Kasumi-1 (cell line): ENCODE measurements at places on chromosomes 6 and 20.

- DNase-seq, result no peak
Observed at GRCh38 chr20:57615445-57615811, 4.8 kb downstream of the ZBP1 start.

DNA sequence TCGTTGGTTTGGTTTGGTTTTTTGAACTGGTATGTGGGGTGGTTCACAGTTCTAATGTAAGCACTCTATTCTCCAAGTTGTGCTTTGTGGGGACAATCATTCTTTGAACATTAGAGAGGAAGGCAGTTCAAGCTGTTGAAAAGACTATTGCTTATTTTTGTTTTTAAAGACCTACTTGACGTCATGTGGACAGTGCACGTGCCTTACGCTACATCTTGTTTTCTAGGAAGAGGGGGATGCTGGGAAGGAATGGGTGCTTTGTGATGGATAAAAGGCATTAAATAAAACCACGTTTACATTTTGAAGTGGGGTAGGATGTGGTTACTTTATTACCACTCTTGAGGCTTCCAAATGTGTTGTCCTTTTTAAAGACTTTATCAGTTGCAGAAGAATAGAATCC is 168.0 kb downstream of the ZMYND8 start:
- no peak for DNase-seq

DNA sequence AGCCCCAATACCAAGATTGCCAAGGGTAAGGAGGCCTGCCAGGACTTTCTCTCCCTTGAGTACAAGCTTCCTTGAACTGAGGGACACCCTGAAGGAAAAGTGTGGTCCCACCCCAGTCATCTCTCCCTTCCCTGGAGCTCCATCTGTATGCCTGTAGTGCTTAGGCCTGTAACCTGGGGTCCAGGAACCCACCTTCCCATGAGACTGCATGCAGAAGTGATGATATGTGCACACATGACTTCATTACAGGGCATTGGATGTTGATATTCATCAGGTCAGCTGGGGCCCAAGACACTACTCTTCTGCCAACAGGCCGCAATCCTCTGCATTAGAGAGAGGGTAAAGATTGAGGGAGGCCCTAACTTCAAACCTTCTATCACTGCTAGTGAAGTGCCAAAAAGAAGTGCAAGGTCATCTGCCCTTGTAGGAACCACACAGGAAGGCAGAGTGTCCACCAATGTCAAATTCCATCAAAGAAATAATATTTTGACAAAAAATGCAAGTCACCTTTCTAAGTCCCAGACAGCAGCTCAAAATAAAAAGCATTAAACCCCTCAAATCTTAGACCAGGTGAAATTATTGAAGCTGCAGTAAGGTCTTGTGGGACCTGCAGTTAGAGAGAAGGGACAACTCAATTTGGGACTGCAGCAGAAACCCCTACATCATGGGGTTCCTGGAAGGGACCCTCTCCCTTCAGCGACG is 5.1 kb downstream of the HLA-F start:
- DNase-seq, result no peak

DNA sequence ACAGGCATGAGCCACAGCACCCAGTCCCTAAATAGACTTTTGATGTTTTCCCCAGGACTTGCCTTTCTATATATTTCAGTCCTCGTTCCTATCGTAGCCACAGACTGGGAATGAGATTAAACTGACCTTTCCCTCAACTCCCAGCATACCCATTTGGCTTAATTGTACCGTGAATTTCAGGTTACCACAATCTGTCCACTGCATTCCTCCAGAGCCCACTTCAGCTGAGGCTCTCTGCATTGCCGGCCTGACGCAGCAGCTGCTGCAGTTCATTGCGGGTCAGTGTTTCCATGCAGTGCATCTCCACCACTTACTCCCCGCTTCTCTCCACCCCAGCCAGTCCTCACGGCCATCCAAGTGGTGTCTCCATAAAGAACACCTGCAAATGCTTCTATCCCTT is 103.1 kb upstream of the RIN2 start:
- no peak for DNase-seq

DNA sequence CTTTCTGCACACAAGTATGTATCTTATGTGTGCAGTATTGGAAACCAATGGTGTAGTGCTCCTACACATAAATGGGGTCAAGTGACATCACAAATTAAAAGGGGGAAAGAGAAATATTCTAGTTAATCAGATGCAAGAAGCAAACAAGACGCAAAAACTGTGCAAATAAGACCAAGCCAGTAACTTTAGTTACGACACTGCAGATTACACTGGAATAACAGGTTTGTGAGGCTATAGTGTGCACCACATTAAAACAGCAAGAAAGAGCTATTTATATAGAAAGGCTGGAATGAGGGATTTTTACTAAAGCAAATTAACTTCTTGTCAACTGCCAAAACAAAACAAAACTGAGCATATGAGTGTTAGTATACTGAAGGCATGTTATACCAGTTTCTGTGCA is 45.8 kb downstream of the NR2E1 start:
- no peak for DNase-seq

DNA sequence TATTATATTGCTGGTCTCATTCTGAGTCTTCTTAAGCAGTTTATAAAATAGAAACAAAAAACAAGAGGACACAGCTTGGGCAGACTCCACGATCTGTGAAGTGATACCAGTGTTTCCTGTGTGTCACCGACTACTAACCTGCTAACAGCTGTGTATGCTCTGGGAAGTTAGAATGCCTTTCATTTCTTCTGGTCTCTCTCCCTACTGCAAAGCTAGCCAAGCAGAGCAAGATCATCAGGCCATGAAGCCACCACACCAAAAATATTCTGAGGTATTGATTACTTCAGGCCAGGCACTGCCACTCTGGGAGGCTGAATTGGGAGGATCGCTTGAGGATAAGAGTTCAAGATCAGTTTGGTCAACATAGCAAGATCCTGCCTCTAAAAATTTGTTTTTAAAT is 46.9 kb upstream of the SMIM29 start:
- peak; percentile 39 for DNase-seq

DNA sequence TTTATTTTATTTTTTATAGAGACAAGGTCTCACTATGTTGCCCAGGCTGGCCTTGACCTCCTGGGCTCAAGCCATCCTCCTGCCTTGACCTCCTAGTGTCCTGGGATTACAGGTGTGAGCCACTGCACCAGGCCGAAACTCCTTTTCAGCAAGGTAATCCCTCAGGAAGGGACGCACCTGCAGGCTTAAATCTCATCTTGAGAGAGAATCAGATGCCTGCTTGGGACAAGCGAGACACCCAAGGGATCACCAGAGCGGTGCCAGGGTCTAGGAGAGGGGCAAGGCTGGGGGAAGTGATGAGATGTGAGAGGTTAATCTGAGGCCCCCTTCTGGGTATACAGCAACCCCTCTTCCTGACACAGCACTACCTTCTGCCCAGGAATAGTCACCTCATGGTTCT is 4.0 kb upstream of the ATP9A start:
- no peak for DNase-seq

DNA sequence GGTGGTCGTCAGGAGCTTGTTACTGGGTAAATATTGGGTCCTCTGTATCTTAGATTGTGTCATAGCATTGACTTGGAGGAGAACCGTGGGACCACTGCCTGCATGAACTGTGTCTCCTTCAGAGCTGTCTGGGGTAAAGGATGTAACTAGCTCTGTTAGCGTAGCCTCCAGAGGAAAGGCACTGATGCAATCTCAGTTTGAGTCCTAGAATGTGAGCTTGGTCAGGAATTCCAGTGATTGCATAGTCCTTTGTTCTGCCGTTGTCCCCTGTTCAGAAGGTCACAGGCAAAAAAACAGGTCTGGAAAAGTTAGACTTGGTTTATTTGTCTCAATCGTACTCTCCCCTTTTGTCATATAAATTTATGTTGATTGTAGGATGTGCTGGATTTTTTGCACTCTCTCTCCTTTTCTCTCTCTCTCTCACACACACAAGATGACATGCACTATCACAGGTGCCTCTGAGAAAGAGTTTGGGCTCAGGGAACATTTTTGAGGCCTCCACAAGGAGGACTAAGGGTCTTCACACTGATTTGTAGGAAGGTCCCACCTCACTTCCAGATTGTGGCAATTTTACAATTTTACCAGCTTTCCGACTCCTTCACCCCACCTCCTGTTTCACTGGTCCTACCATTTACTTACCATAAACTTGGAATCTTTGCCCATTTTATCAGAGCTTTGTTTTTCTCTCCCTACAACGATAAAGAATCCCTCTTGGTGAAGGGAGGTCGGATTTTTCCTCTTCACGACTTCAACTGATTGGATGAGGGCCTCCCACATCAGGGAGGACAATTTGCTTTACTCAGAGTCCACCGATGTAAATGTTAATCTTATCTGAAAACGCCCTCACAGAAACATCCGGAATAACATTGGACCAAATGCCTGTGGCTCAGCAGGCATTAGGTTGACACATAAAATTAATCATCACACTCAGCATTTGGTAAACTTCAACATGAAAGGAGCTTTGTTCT is 7.0 kb upstream of the DACT2 start:
- no peak for DNase-seq

GRCh38 chr6:97674802-97675201 is 391.8 kb upstream of the MMS22L start:
- DNase-seq, result no peak

GRCh38 chr6:152948150-152948768 is 34.6 kb downstream of the FBXO5 start:
- DNase-seq, result peak; percentile 40

DNA sequence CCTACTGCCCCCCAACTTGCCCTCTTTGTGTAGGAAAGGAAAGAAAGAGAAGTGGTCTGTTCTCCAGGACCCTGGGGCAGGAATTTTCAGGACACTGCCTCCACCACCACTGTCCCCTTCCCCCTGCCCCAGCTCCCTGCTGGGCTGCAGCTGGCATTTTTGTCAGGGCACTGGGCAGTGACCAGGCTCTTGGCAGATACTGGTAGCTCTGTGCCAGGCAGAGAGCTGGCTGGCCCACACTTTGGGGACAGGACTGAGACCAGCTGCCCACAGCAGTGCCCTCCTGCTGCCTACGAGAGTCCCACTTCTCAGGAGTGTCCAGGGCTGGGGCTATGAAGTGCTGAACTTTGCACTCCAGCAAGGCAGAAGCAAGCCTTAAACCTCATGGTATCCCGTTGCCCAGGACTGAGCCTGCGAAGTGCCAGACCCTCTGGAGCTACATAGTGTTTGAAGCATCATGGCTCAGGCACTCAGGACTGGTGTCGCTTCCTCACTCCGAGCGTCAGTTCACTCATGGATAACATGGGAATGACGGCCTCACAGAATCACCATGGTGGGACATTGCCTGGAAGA is 19.3 kb downstream of the SLC13A3 start:
- DNase-seq, result no peak

DNA sequence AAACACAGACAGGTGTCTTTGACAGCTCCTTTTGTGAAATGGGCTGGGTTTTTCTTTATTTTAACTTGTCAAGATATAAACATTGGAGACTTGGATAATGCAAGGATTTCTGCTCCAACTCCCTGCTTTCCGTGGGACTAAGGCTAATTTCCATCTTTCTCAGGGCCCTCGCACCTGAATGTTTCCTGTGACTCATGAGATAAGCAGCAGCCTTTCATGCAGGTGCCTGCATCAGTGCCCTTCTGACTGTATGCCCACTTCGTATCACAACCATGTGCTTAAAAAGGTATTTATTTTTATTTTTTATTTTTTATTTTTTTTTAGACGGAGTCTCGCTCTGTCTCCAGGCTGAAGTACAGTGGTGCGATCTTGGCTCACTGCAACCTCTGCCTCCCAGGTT is 736.1 kb downstream of the DOK5 start:
- no peak for DNase-seq

DNA sequence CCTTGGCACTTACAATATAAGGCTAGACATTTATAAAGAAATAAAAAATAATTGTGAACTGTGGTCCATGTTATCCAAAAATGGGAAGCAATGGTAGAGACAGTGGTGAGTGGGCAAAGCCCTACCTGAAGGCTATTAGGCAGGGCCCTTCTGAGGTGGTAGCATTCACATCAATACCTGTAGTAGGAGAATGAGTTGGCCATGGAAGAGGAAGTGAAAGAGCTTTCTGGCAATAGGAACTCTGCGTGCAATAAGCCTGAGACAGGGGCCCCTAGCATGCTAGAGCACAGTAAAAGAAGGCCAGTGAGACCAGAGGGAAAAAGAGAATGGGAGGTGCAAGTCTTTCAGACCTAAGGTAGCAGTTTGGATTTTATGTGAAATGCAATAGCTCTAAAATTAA is 754.5 kb downstream of the PTPRT start:
- DNase-seq, result no peak

GRCh38 chr6:75337835-75338580 is 53.4 kb upstream of the TMEM30A start:
- DNase-seq, result no peak

DNA sequence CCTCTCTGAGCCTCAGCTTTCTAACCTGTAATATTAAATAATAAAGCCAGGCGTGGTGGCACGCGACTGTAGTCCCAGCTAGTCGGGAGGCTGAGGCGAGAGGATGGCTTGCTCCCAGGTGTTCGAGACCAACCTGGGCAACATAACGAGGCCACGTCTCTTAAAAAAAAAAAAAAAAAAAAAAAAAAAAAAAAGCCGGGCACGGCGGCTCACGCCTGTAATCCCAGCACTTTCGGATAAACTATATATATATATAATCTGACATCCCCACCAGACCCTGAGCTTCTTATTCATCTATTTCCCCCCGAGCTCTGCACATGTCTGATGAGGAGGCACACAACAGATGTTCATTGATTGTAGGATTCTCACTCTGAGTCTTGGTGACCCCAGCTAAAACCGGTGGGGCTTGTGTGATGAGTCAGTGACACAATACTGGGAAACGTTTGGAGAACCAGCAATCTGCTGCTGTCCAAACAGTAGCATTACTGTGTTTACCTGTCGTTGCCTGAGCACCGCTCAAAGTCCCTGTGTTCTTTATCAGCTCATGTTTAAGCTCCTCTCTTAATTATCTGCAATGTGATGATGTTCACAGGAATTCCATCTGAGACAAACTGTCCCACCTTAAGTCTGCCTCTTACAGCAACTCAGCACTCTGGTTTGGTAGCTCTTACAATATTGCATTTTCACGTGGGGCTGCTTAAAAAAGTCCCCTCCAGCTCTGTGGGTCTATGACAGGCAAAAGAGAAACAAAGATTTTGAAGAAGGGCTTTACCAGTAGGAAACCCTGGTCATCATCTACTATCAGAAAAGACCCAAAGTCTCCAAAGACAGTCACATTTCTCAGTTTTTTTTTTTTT is 1.0 kb upstream of the SPATA2 start:
- DNase-seq, result no peak

- no peak for DNase-seq
Observed at GRCh38 chr20:8858181-8858787, 210.6 kb upstream of the PLCB4 start.

GRCh38 chr6:82363428-82364086 is at the start of gene TPBG:
Gene TPBG (plus strand): TSS chr6:82363817. CDS start chr6:82364962, 1,145 bp downstream.
- peak; percentile 59 for DNase-seq

- DNase-seq, result no peak
Observed at GRCh38 chr20:58670659-58671058, 19.6 kb downstream of the STX16 start.

- no peak for DNase-seq
Observed at GRCh38 chr6:133016631-133017030, 202.3 kb downstream of the RPS12 start.

DNA sequence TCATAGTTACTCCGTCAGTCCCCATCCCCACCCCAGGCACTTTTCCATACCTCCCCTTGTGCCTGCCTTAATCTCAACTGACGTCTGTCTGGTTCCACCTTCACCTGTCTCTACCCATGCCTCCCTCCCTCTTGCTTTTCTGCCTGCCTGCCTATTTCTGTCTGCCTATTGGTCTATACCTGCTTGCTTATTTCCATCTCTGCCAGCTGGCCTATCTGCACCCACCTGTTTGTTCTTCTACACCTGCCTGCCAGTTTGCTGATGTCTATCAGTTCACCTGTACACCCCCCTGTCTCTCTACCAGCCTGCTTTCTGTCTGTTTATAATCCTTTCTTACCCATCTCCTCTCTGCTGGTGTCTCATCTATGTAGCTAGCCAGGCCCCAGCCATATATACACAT is 87.5 kb downstream of the RALGAPA2 start:
- DNase-seq, result no peak
